Activated naive CD4-positive, alpha-beta T cell (primary cell): ENCODE measurements at places on chromosomes 2 and 18.

- DNase-seq, result no peak
These were observed 39.4 kb downstream of the TMEM182 start for GRCh38 chr2:102801098-102801718.

GRCh38 chr2:42910645-42911405 is 118.4 kb upstream of the HAAO start:
- no peak for DNase-seq

DNA sequence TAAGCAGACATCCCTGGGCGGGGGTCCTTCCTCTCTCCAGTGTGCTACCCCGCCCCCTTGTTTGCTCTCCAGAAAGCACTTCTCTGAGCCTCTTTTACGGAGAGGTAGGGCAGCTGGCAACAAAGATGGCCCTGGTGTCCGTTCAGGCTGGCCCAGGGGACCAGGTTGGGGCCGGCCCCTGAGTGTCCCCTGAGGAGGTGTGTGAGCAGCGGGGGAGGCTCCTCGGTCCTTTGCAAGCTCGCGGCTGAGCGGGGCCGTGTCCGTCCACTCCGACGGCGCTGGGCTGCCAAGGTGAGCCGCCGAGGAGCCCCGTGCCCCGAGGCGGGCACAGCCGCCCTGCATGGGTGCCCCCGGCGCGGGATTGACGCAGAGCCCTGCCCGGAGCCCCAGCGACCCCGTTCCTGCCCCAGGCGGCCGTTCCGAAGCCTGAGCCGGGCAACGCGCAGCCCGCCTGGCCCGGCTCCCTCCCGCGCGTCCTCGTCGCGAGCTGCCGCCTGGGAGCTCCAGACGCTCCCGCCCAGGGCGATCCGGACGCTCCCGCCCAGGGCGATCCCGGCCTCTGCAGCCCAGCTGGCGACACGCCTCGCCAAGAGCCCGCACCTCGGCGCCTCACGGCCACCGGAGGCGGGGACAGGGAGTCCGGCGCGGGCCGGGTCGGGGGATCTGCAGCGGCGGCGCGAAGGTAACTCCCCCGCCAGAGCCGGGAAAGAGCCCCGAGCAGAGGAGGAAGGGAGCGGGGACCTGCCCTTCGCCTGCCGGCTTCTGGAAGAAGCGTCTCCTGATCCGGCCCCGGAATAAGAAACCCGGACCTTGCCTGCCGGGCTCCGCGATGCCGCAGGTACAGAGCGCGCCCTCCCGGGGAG is at the start of gene PROKR1:
PROKR1 (plus strand) TSS at position 569 of the 863 bp plus-strand sequence. CDS start 2,243 bp downstream, outside the sequence.
- DNase-seq, result no peak

- DNase-seq, result no peak
These were observed 38.1 kb downstream of the KCNS3 start for GRCh38 chr2:17916584-17916983.

- DNase-seq, result no peak
These were observed 51.3 kb upstream of the NABP1 start for GRCh38 chr2:191626497-191627151.

GRCh38 chr2:210460322-210461227 is 16.0 kb downstream of the LANCL1 start:
- no peak for DNase-seq

DNA sequence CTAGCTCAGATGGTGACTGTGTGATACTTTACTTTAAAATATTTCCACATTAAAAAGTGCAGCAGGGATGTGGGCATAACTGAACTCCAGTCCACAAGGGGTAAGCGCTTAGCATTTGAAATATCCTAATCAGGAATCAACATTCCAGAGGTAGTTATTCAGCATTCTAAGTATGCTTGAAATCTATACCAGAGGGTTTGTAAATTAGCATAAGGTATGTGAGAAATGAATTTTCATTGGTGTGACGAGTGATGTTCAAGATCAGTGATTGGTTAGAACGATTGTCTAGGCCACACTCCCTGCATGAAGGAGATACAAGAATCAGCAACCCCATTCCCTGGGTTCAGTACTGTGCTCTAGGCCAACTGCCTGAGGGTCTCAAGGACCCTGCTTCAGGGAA is 42.6 kb downstream of the MAPK4 start:
- DNase-seq, result no peak

DNA sequence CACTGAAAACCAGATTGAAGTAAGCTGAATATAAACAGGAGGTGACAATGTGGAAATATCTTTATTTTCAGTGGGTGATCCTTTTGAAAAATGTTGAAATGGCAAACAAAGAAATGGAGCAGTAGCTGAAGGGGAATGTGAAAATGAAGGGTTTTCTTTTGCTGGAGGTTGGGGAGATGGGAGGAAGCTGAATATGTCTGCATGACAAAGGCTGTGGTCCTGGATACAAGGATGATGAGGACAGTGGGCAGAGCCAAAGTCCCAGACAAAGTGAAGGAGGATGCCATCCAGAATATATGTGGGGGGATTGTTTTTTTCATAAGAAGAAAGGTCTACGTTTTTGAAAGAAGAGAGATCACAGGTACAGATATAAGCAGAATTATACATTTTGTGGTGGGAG is 6.7 kb downstream of the ALS2 start:
- no peak for DNase-seq

DNA sequence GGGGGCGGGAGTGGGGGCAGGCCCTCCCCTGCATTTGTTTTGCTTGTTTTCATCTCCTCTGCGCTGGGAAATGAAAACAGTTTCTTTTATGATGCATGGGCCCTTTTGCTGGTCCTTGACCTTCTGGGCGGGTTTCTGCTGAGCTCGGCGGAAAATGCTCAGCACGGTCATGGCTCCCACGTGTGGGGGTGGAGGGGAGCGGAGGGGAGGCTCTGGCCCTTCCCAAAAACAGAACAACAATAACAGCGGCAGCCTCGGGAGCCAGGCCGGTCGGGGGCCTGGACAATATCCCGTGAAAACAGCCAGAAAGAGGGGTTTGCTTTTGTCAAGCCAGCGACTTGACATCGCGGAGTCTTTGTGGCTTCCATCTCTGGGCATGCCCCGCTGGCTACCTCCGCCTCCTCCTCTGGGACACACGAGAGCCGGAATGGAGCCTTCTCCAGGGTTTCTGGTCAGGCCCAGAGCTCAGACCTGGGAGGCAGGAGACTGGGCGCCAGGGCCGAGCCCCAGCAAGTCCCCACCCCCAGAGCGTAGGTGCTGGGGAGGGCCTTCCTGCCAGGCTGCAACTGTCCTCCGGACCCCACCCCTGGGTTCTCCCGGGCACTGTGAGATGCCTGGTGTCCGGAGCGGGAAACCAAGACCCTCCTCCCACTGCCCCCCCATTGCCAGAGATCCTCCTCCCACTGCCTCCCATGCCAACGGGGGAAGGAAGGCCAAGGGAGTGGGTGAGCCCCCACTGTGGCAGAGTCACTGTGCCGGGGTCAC is 35.9 kb upstream of the SNED1 start:
- DNase-seq, result no peak
